ENCODE measurements at places on chromosomes 5 and 9. TPM values are rescaled to one million over a fixed set of nuclear protein-coding genes. Genes with fewer than 3 reads are reported as not detected.

DNA sequence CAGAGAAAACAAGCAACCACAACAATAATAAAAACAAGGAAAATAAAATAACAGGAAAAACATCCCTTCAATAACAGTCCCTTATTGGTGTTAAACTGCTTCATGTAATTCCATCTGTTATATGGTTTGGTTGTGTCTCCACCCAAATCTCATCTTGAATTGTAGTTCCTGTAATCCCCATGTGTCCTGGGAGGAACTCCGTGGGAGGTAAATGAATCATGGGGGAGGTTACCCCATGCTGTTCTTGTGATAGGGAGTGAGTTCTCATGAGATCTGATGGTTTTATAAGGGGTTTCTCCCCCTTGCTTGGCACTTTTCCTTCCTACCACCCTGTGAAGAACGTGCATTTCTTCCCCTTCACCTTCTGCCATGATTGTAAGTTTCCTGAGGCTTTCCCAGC, 369.8 kb downstream of the TMEM232 start:
- no peak for DNase-seq

- DNase-seq: no peak
Measured at GRCh38 chr9:93193388-93194220, 9.7 kb downstream of the WNK2 start.

- no peak for DNase-seq
Measured at GRCh38 chr5:102770803-102771202, 15.7 kb downstream of the PAM start.

DNA sequence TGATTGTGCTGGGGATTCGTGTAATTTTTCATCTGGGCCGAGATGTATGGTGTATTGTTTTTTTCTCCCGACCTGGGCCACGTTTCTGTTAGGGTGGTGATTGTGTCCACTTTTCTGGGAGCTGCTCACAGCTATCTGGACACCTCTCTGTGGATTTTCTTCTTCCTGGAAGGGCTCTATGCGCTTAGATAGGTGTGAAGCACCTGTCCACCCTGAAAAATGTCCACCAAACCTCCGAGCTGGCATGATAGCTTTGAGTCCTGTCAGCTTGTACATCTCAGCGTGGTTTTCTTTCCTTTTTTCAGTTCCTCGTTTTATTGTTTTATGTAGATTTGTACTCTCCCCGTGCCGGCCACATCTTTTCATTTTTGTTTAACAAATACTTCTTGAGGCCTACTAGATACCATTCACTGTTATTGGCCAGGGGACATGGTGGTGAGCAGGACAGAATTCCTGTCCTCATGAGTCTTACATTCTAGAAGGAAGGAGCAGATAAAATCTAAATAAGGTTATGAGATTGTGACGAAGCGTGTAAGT, 1.1 kb downstream of the UGCG start:
- DNase-seq: no peak

DNA sequence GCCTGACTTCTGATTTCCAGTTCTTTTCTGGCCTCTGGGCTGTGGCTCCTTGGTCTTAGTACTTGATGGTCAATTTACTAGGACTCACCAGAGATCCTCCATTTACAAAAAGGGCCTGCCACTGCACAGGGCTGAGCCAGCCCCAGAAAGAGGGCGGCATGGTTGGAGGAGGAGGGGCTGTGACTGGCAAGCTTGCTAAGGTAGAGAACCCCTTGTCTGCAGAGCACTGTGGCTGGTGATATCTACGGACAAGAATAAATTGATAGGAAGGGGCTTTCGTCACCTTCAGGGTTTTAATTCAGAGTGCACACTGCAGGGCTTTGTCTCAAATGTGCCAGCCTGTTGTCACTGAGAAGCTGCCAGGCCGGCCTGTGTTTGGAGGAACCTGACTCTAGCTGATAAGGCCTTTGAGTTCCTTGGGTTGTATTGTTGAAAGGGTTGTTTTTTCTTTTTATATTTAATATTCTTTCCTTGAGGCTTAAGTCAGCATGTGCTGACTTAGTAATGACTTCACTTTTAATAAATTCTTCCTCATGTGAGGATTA, 15.1 kb downstream of the SLC22A5 start:
- no peak for DNase-seq

- no peak for DNase-seq
Measured at GRCh38 chr5:157366741-157367674, 93.0 kb upstream of the NIPAL4 start.

DNA sequence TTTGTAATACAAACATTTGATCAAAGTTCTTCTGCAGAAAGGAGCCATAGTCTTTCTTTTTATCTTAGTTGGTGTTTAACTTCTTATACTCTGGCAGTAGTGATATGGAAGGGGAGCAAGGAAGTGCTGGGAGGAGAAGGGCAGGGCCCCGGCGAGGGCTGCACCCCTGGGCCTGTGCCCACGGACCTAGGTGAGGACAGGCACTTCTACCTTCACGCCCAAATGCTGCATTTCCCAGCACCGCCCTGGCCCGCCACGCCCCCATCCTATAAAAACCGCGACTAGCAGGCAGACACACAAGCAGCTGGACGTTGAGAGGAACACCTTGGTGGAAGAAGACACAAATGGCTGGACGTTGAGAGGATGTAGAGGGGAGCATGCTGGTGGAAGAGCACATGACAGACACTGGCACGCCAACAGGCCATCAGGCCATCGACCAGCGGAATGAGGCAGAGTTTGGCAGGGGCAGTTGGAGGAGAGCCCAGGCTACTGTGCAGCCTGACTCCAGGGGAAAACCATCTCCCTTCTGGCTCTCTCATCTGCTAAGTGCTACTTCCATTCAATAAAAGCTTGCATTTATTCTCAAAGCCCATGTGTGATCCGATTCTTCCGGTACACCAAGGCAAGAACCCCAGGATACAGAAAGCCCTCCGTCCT, 81.5 kb upstream of the C9orf72 start:
- DNase-seq: no peak

DNA sequence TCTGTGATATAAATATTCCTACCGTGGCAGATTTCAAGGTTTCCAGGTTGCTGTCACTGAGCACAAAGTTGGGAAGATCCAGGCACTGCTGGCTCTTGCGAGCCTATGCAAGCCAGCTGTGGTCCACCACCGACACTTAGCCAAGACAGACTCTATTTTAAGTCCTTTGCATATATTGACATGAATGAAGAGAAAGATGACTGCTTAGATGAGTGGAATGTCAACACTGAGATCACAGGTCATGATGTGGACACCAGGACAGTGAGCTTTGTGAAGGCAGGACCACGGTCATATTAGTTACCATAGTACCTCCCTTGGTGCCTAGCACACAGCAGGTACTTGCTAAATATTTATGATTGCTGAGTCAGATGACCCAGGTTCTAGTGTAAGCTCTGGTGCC, 217.0 kb downstream of the PAPPA start:
- DNase-seq: no peak

DNA sequence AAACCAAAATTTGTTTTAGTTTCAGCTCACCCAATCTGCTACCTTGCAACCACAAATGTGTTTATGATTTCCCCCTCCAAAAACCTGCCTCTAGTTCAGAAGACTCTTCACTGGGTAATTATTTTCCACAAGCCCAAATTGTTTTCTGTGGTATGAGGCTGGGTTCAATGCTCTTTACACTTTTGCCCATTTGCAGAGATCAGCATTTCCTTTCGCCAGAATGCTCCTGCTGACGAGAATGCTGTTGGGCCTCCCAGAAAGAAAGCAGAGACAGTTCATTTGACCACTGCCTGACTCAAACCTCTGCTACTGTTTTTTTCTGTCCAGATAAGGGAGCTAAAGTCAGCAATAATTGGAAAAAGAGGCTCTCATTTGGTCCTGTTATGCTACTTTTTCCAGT, 427.3 kb downstream of the PDE4D start:
- DNase-seq: no peak

DNA sequence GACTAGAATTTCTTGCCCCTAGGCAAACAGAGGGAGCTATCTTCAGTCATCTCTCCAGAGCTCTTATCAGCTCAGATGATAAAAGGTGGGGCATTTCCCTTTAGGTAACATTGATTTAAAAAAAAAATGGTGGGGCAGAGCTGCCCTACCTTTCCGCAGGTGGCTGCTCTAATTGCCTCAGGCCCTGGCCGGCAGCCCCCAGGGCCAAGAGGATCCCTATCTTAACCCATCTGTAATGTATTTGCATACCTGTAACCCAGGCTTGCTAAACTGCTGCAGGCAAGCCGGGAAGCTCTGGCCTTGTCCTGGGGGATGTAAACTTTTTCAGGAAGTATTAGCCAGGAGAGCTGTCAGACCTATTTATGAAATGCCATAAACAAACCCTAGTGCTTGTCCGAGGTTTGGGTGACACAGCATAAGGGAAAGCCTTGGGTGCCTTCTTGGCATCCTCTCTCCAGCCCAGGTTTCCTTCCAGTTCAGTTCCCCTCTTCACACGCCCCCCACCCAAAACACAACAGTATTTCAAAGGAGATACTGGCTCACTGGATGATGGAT, 20.9 kb upstream of the ZSWIM6 start:
- no peak for DNase-seq

DNA sequence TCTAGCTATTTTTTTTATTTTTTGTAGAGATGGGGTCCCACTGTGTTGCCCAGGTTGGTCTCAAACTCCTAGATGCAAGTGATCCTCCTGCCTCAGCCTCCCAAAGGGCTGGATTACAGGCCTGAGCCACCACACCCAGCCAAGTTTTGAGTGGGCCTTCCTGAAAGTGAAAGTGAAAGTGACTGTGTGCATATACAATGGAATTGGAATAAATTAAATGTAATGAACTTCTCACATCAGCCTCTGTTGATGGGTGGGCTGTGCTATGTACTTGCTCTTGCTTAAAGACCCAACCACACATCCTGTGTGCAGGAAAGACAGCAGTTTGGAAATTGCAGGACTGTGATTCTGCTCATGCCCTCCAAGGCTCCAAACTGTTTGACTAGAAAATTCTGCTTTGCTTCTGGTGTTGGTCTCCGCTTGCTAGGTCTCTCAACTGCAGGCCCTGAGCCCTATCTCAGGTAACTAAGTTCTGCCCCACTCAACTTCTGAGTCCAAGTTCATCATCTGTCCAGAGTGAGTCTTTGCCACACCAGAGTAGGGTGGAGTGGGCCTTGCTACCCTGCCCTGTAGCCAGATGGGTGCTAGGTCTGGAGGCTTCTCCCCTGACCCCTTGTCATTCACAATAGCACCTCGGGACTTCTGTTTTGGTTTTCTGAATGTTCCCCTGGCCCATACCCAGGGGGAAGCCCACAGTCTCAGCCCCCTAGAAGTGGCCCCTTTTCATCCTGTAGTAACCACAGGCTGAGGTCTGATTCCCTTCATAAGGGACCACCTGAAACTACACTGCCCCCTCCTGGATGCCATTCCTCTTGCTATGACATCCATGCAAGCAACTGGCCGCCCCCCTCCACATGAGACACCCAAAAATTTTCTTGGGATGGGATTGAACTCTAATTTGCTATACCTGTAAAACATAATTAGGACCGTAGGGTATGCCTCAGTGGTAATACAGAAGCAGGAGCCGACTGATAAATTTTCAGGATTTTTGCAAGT, 36.5 kb upstream of the RAD23B start:
- DNase-seq: peak; percentile 11

DNA sequence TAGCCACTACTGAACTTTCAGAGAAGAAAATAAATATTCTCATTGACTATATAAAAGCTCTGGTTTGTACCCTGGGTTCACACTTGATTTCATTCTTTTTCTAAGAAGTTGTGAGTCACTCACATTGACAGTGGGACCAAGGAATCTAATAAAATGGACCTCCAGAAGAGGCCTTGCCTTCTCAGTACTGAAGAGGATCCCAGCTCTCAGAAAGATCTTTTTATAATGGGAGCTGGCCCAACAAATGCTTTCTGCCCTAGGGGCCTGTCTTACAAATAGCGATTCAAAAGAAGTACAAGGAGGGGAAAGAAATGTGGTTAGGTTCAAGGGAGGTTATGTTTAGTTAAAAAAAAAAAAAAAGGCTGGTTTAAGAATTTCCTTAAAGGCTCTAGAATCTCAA, 237.9 kb downstream of the ISL1 start:
- no peak for DNase-seq

DNA sequence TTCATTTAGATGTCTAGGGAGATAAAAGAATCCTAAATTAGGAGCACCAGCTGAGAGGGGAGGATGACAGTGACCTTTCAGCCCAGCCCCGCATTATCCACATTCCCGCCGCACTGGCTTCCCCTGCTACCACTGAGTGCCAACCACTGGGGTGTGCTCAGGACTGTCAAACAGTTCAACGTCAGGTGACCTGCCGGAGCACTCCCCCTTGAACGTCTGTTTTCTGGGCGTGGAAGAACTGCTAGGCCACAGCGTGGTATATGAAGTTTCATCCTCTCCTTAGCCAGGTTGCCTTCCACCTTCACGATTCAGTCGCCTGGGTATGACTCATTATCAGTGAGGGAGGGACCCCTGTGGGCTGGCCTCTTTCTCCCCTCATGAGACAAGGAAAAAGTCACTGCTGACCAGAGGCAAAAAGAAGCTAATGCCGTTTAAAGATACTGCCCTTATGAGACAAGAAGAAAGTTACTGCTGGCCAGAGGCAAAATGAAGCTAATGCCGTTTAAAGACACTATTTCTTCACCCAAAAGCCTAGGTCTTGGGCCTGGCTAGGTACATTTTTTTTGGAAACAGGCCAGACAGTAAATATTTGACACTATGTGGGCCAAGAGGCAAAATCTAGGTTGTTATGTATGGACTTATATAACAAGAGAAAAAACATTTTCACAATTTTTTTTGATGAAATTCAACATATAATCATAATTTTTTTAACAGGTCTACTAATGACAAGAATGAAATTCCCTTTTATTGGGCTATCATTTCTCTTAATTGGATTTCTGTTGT, 4.6 kb downstream of the NMRK1 start:
- DNase-seq: peak; percentile 31

DNA sequence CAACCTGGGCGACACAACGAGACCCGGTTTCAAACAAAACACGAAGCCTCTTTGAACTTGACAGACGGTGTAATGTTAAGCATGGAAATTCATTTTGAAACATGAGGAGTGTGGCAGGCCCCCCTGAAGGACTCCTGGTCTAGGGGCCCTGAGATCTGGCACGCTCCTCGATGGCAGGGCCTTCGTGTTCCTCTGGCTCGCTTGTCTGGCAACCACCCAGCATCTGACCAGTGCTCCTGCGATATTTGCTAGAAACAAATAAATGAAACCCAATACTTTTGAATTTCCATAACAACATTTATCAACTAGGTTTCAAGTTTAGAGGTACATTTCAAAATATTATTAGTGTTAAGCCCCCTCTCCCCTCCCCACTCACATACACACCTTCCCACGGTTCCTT, 193.0 kb downstream of the ERCC6L2 start:
- DNase-seq: no peak

Gene CCL28
- 15.2 TPM for total RNA-seq

Gene TMC1
- not detected for total RNA-seq

Gene LARP1
- 266 TPM for total RNA-seq

Gene AIF1L
- 0.53 TPM for total RNA-seq

Gene RAD50
- 42.1 TPM for total RNA-seq

Gene TMEM8B
- 9.1 TPM for total RNA-seq

Gene NFIB
- total RNA-seq: not detected

Gene BAAT
- 0.24 TPM for total RNA-seq

Gene MYO10
- total RNA-seq: 0.43 TPM

Gene MYMK
- not detected for total RNA-seq

Gene FBXW11
- 43.2 TPM for total RNA-seq

Gene PROB1
- 4.6 TPM for total RNA-seq

Gene IL5
- total RNA-seq: 2.1 TPM
